Brain (organoid and tissue), 16 donors: ENCODE measurements at places on chromosomes 5 and 9.

DNA sequence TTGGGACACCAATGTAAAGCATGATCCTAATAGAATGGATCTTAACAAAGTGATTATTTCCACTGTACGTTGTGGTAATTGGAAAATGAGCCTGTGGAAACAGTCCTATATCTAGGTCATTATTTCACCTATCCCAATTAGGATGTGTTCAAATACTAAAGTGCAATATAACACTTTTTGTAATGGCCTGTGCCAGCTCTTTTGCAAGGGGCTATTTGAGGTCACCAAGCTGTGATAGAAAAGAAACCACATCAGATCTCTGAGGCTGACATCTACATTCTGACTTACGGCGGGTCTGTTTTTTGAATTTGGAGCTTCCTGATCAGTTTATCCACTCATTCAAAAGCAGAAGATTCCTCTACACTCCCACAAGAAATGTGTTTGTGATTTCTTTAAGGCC is 150.0 kb downstream of the TLE1 start:
- DNase-seq, result no peak

DNA sequence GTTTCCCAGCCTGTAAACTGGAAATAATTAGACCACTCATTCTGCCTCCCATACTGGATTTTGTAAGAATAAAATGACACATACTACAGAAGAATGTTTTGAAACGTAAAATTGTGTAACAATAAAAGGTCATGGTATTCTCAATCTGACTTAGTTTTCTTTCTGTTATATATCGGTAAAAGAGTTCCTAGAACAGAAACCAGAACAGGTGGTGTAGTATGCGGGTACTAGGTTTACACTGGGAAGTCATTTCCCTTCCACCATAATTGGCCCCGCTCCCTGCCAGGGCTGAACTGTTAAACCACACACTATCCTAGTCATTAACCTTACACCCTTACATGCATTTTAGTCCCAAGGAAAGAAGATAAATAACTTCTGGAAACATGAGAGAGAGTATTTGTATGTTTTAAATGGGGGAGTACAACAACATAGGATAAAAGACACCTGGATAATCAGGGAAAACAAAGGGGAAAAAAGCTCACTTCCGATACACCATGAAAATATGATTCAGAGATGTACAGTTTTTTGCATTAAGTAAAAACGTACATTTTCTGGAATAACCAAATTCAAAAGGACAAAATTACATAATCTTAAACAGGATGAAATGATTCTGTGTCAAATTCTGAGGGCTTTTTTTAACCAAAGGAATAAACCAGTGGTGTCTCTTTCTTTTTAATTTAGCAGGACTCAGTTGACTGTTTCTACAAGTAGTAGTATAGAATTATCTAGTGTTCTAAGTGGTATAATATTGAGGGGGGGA is 199.7 kb downstream of the GLIS3 start:
- no peak for DNase-seq

- peak; percentile 35 for DNase-seq
These were observed 1.1 kb downstream of the HNRNPA0 start for GRCh38 chr5:137752905-137753690.

GRCh38 chr9:35928591-35929452 is 19.5 kb downstream of the SPAAR start:
- no peak for DNase-seq

GRCh38 chr9:83242066-83242465 is 179.1 kb upstream of the RASEF start:
- no peak for DNase-seq

- no peak for DNase-seq
These were observed 501 bp downstream of the ENHO start for GRCh38 chr9:34522091-34522887.

GRCh38 chr5:52829664-52830063 is 41.9 kb downstream of the ITGA1 start:
- DNase-seq, result no peak
